NCI-H526 treated with DMSO at 0.1 percent for 48 hours (cell line): ENCODE measurements at places on chromosomes 2 and 18.

- peak; percentile 87 for DNase-seq
These were observed 364.8 kb upstream of the GALNT5 start for GRCh38 chr2:156892467-156893281.

- no peak for DNase-seq
These were observed 2.3 kb upstream of the FZD7 start for GRCh38 chr2:202031246-202031951.

- DNase-seq, result peak; percentile 55
These were observed 57.9 kb downstream of the ARHGEF33 start for GRCh38 chr2:38947241-38948239.

DNA sequence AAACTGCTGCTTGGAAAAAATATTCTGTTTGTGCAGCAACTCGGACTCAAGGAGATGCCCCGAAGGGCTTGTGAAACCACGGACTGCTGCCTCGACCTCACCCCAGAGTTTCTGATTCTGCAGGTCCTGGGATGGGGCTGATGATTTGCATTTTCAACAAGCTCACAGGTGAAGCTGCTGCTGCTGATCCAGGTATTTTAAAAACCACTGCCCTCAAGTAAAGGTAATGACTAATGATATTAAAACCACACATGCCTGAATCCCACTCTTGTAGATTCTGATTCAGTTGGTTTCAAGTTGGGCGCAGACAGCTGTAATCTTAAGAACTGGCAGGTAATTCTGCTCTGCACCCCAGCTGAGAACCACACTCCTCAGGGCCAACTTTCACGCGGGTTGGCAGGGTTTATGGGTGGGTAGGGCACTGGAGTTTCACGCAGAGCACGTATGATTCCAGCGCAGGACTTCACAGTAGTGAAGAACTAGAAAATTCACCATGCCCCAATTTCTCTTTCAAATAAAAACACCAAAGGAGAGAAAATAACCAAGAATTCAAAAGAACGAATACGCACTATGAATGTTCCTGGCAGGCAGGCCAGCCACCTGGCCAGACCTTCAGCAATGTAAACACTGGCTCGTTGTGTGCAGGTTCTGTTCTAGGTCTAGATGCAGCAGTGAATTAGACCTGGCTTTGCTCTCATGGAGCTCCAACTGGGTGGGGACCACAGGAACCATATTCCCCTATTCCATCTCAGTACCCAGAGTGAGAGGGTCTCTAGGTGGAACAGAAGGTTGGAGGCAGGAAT, 74.6 kb upstream of the ZFP36L2 start:
- DNase-seq, result no peak

DNA sequence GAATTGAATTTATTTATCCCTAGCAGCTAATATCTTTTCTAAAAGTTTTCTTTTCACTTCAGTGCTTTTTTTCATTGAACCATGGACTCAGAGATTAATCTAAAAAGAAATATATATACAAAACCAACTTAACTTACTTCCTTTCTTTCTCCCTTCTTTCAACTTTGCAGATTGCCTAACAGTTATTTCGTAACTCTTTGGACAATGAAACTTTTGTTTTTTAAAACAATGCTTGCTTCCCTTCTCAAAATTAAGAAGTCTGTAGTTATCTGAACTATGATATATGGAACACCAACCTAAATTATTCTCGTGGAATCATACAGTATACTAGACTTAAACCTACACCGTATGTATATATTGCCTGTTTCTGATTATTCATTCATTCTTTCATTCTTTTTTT, 62.9 kb downstream of the MIB1 start:
- no peak for DNase-seq
